NCI-H524 (cell line): ENCODE measurements at places on chromosomes 5 and 9.

DNA sequence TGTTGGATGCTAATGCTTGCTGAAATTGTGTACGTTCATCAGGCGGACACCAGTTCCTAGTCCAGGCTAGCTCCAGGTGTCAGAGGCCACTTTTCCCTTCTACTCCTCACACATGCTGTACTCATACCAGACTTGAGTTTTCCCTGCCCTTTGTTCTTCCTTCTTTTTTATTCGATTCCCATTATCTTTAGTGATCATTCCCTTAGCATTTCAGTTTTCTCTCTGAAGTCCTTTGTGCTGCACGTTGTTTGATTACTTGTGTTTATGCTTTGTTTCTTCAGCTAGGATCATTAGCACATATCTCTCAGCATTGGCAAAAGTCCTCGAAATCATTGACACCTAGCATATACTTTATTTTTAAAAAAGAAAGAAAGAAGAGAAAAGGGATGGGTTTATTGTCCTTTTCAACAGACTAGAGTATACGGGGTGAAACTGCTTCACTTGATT lies 409 bp upstream of the COX7C start:
- no peak for DNase-seq

GRCh38 chr9:73617586-73617985 lies 465.9 kb downstream of the ANXA1 start:
- no peak for DNase-seq

- DNase-seq: peak; percentile 4
These were observed 105.7 kb upstream of the KLF9 start for GRCh38 chr9:70519912-70520724.

GRCh38 chr5:40914835-40915234 lies 5.5 kb downstream of the C7 start:
- no peak for DNase-seq

DNA sequence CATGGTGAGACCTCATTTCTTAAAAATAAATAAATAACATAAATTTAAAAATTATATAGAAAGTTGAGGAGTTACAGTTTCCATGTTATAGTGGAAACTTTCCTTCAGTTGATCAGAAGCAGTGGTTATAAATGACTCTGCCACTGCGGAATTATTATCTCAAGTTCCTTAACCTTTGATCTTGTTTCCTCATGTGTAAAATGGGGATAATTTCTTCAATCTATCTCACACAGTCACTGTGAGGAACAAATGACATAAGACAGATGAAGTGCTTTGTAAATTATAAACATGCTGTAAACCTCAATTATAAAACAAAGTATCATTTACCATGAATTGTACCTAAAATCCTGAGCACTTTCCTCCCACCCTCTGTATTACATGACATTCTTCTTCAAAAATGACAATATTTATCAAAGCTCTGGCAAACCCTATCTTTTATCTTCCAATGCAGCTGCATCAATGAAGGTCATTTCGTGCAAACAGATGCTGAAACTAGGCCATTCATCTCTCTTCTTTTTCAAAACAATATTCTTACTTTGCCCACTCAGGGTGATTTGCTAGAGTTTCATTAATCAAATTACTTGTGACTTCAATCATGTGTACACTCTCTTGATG lies 46.8 kb downstream of the TMEM245 start:
- DNase-seq: no peak

- DNase-seq: no peak
These were observed 21.2 kb downstream of the RASEF start for GRCh38 chr9:83041771-83042170.

- DNase-seq: no peak
These were observed 95.8 kb downstream of the AOPEP start for GRCh38 chr9:94822273-94822672.

- no peak for DNase-seq
These were observed 29.1 kb upstream of the BNC2 start for GRCh38 chr9:16899606-16900005.

- DNase-seq: no peak
These were observed 617.1 kb downstream of the PRELID2 start for GRCh38 chr5:145218019-145218418.

DNA sequence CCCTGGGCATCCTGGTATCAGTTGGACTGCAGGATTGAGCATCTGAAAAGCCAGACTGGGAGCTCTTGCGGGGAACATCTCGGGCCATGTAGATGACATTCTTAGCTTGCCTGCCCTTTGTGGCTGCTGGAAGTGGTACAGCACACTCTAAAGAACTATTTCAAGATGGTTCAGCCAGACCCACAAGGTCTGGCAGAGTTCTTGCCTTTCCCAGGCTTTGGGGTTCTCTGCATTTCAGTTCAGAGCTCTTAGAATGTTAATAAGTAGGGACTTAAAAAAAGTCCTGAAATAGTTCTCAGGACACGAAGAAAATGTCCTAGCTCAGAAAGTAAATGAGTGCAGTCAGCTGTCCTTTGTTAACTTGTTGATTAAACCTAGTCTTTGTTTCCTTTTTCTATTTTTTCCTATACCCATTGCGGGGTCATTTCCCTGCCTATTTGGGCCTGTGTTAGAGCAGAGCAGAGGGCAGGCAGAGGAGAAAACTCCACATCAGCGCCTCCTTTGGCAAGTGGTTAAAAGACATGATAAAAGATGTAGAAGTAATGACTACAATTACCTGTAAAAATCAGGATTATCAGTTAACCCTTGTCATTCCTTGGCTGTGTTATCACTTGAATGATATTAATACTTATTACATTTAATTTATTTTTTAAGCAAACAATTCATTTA lies 291.5 kb downstream of the ZSWIM6 start:
- DNase-seq: no peak

DNA sequence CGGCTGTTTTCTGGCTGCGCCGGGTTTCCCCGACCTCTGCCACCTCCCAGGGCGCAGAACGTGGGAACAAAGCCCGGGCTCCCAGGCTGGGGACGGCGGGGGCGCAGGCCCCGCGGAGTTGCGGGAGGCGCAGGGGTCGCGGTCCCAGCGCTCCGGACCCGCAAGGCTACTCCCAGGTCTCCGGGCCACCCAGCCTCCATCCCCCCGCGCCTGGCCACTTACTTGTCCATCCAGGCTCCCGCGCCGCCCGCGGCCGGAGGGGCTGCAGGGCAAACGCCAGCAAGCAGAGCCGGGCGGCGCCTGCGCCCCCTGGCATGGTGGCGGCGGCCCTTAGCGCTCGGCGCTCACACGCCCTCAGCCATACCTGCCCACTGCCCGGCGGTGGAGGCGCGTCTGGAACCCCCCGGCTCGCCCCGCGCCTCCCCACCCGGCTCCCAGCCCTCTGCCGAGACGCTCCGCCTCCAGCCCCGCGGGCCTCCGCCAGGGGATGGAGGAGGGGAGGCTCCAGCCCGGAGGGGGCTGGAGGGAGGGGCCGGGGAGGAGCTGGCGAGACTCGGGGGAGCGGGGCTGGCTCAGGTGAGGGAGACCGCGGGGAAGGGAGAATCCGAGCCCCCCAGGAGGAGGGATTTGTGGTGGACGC lies at the start of gene ADAM19:
Gene ADAM19 (minus strand): TSS at position 395 of the 640 bp plus-strand sequence. CDS start 79 bp downstream, at position 316.
- peak; percentile 43 for DNase-seq

DNA sequence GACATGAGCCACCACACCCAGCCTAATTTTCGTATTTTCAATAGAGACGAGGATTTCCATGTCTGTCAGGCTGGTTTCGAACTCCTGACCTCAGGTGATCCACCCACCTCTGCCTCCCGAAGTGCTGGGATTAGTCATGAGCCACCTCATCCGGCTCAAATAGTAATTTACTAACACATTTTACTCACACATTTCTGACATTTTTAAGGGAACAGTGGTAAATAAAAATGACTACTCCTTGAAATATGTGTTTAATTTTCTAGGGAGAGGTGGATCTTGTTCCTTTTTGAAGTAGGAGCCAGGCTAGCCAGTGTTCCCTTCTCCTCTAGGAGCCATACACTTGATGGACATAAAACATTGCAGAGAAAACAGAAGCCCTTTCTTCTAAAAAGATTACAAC lies 55.2 kb upstream of the ERBIN start:
- DNase-seq: no peak

- no peak for DNase-seq
These were observed 10.3 kb downstream of the TRIM32 start for GRCh38 chr9:116697362-116697761.

DNA sequence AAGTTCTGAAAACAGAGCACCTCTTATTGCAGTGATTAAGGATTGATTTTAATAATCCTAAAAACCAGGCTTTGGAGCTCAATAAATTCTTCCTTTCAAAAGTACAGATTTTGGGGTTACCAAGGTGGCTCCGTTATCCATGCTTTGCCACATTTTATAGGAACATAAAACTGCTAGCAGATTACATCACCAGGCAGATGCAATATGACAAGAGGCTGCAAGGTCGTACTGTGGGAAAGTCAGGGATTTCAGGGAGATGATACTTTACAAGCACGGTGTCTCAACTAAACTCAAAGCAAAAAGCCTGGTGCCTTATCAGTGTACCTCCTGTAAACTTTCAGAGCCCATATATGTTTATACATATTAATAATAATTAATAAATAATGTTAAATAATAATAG lies 28.6 kb downstream of the ADAMTSL1 start:
- DNase-seq: no peak

DNA sequence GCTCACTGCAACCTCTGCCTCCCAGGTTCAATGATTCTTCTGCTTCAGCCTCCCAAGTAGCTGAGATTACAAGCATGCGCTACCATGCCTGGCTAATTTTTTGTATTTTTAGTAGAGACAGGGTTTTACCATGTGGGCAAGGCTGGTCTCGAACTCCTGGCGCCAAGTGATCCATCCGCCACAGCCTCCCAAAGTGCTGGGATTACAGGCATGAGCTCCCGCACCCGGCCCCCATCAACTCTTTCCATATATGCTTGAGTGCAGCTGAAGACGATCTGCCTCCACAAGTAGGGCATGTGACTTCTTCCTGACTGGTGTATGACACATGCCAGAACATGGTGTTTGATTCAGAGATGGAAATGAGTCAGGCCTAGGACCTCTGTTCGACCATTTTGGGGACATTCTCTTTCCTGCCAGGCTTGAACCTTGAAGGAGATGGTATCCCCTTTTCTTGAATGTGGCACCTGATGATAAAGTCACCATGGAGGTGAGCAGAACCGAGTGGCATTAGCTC lies 7.5 kb upstream of the CNOT6 start:
- no peak for DNase-seq

DNA sequence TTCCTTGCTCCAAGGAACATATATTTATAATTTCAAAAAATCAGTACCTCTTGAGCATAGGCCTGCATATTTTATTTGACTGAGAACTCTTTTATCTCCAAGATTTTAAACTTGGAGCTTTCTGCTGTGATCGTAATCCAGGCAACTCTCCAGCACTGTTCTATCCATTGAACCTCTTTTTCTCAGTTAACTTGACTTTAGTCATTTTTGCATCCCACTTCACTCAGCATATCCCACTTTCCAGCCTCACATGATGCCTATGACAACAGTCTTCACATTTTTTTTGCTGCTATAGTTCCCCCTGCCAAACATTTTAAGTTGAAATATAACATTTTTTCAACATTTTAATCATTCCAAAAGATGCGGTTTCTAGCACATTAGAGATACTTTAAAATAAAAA lies 9.1 kb upstream of the PSIP1 start:
- no peak for DNase-seq

DNA sequence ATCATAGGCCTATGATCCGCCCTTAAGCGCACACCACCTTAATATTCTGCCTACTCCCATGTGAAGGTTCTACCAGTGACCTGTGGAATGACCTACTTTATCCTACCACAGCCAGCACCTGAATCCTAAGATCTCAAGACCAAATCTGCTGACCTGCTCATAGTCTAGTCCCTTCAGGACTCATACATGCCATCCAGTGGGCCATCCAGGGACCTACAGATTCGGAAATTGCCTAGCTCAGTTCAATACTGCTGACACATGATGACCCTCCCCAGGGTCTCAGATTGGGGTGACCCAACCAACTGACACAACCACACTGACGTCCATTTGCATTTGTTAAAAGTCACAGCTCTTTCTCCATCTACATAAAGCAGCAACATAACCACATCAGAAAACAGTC lies 443.8 kb upstream of the ST8SIA4 start:
- no peak for DNase-seq

DNA sequence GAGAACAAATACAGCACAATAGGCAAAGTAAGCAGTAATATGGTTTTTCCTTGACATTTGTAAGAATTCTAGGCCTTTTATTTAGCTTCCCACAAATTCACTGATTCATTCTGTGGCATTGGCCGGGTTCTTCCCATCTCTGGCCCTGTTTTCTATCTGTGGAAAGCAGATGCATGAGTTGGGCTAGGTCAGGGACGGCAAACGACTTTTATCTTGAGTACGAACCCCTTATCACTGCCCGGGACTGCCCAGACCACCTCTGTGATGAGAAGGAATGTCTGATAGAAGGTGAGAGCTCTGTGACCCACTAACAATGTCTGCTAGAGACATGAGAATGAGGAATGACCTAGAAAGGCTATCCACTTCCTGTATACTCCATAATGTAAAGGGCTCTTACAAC lies 35.4 kb upstream of the ADAM19 start:
- no peak for DNase-seq

GRCh38 chr5:116289276-116289675 lies 204.5 kb downstream of the COMMD10 start:
- DNase-seq: no peak

GRCh38 chr9:116304761-116305160 lies 151.2 kb downstream of the PAPPA start:
- no peak for DNase-seq

DNA sequence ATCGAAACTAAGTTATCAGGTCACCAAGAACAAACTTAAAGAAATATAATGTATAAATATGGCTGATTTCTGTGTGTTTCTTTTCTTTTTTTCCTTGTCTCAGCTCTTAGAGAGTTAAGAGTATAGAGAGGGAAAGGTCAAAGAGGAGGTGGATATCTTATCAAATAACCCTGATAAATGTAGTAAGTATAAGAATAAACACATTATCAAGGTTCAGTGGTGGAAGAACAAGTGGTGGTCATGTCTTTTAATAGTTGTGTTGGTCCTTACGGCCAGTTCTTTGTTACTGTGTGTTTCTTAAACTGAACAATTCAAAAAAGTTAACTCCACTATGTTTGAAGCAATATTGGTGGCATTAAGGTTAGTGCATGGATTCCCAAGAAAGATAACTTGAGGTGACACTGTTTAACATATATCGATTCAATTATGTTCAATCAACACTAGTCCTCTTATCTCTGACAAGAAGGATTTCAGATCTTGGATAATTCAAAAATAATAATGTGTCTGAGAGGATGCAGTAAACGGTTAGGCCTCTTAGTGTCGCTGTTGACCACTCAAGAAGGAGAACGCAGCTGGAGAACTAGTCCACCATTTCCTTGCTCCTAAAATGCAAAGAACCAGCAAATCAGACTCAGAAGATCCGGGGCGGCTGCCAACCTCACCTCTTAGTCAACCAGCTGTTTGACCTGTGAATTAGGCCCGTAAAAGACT lies at the start of gene PCDHGA3:
Gene PCDHGA3 (plus strand): TSS at position 588 of the 711 bp plus-strand sequence. CDS start 205 bp downstream, outside the sequence.
- no peak for DNase-seq

GRCh38 chr9:135500525-135501260 lies at the start of gene MRPS2:
MRPS2 (plus strand) TSS chr9:135500682; CDS start chr9:135500711, 29 bp downstream.
- peak; percentile 43 for DNase-seq
